ENCODE measurements at places on chromosomes 4 and X.

DNA sequence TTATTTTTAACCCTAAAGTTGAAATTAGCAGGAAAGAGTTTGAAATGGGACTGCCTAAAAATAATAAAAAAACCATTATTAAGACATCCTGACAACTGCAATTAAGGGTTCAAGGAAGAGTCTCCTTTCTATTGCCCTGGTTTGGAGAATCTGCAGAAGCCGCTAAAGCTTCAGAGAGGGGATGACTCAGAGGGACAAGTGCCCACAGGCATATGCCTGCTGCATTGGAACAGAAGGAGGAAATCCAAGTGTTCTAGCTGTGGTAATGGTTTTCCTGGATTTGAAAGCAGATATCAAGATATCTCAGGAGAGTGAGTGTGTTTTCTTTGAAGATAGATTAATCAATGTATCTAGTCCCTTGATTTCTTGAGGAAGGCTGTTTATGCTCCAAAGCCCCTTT, 235.1 kb upstream of the TAPT1 start:
- DNase-seq: no peak

GRCh38 chr4:4418676-4419390, 31.9 kb downstream of the NSG1 start:
- DNase-seq: peak; percentile 2

- DNase-seq: no peak
These were observed 298.1 kb upstream of the TRPC5 start for GRCh38 chrX:112380541-112381278.

GRCh38 chr4:124936427-124936826, 223.9 kb upstream of the ANKRD50 start:
- no peak for DNase-seq

DNA sequence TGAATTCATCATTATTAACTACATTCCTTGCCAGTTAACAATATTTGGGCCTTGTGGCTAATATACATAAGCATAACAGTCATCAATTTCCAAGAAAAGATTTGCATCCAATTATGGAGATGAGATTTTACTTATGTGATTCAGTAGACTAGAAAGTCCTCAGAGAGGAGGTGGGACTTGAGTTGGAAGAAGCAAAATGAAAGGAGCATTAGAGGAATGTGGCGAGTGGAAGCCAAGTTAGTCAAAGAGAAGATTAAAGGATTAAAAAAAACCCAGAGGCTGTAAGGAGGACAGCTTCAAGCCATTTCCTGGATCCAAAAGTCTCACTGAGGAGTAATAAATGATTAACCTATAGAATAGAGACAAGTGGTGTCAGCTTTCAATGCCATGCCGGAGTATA, 1099.4 kb upstream of the IGFBP7 start:
- DNase-seq: no peak
